ENCODE measurements at places on chromosomes 1 and 21.
A peak's percentile ranks its signal among the peaks of the same experiment; 100 is the strongest.

DNA sequence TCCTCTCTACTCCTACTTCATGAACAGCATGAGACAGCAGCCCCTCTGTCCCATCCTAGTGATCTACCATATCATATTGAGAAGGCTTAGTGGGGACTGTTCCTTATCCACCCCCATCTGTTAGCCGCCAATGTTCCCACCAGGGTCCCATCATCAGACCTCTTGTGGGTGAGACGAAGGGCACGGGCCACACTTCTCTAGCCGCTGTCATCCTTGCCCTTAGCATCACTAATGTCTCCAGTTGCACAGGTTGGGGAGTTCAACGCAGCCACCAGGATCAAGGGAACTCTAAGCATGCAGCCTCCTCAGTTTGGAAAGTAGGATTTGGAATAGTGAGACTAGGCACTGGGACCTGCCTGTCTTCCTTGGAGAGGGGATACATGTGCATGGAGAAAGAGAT is 20.1 kb downstream of the INKA2 start:
- no peak for DNase-seq

GRCh38 chr1:109931189-109931731 is 20.6 kb downstream of the CSF1 start:
- DNase-seq, result peak; percentile 96

- peak; percentile 7 for DNase-seq
These were observed 108.3 kb upstream of the USH2A start for GRCh38 chr1:216531263-216532239.

DNA sequence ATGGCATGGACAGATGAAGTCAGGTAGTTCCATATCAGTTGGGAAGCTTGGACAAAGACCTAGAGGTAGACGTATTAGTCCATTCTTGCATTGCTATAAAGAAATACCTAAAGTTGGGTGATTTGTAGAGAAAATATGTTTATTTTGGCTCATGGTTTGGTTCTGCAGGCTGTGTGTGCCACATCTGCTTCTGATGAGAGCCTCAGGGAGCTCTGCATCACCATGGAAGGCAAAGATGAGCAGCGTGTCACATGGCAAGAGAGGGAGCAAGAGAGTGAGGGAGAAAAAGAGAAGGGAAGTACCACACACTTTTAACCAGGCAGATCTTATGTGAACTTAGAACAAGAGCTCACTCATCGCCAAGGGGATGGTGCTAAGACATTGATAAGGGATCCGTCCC is 9.0 kb downstream of the TSACC start:
- DNase-seq, result no peak

GRCh38 chr1:70745199-70745598 is 302.4 kb downstream of the PTGER3 start:
- DNase-seq, result peak; percentile 70

GRCh38 chr21:45336870-45337269 is 49.2 kb upstream of the POFUT2 start:
- no peak for DNase-seq

GRCh38 chr1:241775021-241775420 is 73.0 kb upstream of the EXO1 start:
- peak; percentile 80 for DNase-seq

DNA sequence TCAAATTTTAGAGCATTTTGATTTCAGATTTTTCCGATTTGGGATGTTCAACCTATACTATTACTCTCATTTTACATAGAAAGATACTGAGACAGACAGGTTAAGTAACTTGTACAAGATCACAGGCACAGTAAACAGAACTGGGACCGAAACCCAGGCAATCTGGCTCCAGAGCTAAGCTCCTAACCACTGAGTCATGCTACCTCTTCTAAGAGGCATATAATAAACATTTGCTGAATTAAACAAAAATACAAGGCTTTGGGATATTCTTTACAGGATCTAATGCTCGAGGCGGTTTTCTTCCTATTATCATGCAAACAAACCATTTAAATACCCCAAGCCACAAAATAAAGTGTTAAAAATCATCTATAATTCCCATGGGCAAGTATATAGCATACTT is 50.3 kb downstream of the MCOLN2 start:
- no peak for DNase-seq

- DNase-seq, result no peak
These were observed 98.9 kb upstream of the COL6A1 start for GRCh38 chr21:45882645-45883044.

DNA sequence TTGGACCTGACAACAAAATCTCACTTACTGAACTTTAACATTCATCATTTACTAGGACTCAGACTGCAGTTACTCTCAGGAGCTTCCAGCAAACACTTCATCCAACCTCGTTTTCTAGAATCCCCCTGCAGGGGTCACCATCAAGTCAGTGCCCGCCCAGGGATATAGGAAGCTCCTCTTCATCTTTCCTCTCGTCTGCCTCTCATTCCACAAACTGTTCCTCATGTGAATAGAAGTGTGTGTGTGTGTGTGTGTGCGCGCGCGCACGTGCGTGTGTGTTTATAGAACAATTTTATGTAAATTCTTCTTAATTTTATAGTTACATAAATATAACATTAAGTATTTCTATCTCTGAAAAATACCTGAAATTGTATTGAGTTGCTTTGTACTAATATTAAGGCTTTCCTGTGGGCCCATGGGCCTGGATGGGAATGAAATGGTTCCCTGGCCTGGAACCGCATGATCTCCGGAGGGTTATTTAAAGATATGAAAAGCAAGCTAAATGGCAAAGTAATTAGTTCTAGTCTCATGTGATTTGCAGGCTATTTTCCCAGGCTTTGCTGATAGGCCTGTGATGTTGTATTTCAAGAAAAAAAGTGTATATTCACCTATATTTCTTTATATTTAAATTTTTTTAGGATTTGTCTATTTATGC is 21.7 kb upstream of the ABCD3 start:
- no peak for DNase-seq

- DNase-seq, result no peak
These were observed 84.1 kb downstream of the MRPS6 start for GRCh38 chr21:34157521-34157920.

DNA sequence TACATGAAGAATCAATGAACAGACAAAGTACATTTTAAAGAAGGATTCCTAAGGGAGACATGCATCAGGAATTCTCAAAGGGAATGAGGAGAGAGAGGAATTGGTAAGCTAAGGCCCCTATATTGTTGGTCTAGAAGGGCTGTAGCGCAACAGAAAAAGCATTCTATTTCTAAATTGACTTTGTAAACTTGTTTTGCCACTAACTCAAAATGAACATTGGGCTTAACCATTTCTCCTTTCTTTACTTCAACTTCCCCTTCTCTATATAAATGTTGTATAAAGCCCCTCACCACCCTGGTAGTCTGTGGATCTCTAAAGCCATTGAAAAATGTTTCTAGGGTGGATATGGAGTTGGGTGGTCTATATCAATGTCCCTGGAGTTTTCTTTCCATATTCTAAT is 20.4 kb upstream of the OR6N2 start:
- DNase-seq, result no peak

GRCh38 chr1:175433532-175434282 is 241.1 kb upstream of the KIAA0040 start:
- no peak for DNase-seq

DNA sequence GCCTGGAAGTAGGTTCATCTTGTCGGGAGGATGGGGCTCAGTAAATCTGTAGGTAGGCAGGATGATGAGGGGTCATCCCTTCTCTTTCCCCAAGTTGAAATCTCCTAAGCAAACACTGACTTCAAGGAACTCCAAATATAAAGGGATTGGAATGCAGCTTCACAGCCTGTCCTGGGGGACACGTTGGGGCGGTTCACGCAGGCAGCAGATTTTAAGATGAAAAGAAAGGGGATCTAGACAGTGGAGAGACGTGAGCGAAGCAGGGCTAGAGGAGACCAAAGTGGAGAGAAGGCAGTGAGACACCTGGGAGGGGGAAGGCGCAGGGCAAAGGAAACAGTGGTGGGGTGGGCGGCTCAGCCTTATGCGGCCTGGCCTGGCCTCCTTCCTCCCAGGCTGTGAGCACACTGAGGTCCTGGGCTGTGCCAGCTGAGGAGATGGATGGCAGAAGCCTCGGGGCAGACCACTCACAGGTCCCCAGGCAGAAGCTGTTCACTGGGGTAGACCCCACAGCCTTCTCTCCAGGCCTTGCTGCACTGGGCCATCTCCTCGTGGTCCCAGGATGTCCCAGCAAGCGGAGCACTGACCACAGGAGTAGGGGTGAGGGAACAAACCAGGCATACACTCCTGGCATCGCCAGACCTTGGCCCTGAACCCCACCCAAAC is 51.7 kb downstream of the TOR1AIP2 start:
- DNase-seq, result no peak

DNA sequence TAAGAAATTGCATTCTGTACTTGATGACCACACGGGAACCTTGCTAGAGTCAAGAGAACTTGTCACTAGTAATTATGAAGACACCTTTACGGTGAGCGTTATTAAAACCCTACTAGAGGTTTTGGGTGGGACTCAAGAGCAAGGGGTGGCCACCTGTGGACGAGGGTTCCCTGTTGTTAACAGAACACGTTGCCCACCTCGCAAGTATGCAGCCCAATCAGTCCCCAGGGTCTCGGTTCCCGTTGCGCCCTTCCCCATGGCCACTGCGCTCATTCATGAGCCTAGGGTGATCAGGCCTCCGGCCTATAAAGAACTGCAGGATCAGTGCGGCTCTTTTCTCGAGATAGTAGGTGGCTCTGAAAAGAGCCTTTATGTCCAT is 30.2 kb upstream of the RNF187 start:
- no peak for DNase-seq

- no peak for DNase-seq
These were observed 77.9 kb upstream of the LPGAT1 start for GRCh38 chr1:211908453-211908852.

GRCh38 chr1:205626216-205626615 is 5.6 kb downstream of the ELK4 start:
- no peak for DNase-seq

DNA sequence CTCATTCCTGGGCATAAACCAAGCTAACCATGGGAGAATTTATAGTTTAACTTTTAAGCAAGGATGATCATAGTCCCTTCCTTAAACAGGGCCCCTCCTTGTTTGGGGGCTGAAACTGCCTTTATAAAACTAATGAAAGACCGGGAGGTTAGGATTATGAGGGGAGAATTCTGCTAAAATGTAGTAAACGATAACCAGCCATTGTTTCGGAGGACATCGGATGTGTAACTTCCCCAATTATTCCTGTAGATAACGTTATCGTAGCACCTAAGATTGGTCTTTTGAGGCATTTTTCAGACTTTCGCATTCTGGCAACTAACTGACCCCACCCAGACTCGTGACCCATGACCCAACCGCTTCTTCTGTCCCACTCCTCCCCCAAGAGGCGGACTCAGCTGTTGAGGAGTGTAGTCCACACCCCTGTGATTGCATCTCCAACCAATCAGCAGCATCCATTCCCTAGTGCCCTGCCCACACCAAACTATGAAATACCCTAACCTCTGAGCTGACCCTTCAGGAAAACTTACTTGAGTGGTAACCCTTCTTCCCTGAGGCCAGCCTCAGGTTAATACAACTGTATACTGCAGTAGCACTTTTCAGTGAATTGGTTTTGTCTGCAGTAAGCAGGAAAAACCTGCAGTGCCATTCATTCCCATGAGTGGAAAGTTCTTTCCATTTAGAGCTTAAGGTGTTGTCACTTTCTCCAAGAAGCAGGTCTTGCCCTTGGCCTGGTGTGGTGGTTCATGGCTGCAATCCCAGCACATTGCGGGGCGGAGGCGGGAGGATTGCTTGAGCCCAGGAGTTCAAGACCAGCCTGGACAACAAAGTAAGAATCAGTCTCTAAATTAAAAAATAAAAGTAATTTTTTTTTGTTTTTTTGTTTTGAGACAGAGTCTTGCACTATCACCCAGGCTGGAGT is 823 bp upstream of the SYF2 start:
- DNase-seq, result peak; percentile 64

- DNase-seq, result no peak
These were observed 551.1 kb downstream of the PLPP3 start for GRCh38 chr1:56028244-56028643.

DNA sequence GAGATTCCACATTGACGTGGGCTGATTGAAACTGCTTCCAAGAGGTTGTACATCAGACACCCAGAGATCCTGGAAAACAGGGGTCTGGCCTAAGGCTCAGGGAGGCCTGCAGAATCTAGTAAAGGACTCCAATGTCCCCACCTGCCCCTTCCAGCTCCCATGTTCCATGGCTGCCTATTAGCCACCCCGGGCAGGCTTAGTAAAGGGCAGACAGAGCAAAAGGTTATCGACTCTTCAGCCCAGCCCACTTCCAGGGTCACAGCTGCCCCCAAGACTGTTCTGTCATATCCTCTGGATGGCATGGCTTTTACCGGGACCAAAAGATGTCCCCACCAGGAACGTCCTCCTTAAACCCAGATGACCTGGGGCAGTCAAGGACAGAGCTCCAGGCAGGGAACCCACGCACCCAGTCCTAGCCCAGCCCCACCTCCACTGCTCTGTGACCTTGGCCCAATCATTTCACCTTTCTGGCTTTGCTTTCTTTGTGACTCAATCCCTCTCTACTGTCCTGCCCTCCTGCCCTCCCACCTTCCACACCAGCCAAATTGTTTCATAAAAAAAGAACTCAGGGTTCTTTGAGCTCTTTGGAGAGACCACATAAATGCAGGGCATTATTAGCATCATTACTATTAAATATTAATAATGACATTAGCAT is 4.8 kb upstream of the CNTN2 start:
- DNase-seq, result no peak

- no peak for DNase-seq
These were observed 12.6 kb upstream of the HMCN1 start for GRCh38 chr1:185721553-185721952.

- DNase-seq, result peak; percentile 45
These were observed 231.9 kb upstream of the JUN start for GRCh38 chr1:59015708-59016107.

GRCh38 chr1:44962729-44963128 is 23.7 kb downstream of the EIF2B3 start:
- DNase-seq, result peak; percentile 94

- peak; percentile 85 for DNase-seq
These were observed 25.3 kb downstream of the SLC30A7 start for GRCh38 chr1:100921110-100921706.

- DNase-seq, result peak; percentile 23
These were observed 26.4 kb downstream of the SHISAL2A start for GRCh38 chr1:52659356-52659755.

DNA sequence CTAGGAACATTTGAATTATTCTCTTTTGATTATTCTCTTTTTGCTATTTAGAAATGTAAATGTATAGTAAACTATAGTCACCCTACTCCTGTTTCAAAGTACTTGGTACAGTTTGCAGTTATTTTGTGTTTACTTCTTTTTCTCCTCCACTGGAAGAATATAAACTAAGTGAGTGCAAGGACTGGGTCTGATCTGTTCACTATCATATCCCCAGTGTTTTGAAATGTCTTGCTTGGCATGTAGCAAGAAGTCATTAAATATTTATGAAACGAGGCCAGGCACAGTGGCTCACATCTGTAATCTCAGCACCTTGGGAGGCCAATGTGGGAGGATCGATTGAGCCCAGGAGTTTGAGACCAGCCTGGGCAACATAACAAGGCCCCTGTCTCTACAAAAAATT is 35.8 kb upstream of the PODN start:
- DNase-seq, result no peak
